ENCODE measurements at places on chromosomes 1 and 21.

DNA sequence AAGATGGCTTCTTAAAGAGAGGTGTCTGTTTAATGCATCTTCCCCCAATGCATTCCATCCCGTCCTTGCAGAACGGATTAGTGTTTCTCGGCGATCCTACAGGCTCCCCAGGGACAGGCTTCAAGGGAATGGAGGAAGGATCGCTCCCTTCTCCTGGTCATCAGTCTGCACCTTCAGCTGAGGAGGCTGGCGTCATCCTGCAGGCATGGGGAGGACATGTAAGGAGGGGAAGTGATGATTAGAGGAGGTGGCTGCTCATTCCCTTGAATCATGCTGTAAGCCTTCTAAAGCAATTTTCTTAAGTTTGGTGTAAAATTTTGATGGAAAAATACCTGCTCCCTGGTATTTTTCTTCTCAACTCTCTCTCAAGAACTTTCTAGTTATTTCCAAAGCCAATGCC, 603.6 kb downstream of the NPHP4 start:
- DNase-seq = no peak

DNA sequence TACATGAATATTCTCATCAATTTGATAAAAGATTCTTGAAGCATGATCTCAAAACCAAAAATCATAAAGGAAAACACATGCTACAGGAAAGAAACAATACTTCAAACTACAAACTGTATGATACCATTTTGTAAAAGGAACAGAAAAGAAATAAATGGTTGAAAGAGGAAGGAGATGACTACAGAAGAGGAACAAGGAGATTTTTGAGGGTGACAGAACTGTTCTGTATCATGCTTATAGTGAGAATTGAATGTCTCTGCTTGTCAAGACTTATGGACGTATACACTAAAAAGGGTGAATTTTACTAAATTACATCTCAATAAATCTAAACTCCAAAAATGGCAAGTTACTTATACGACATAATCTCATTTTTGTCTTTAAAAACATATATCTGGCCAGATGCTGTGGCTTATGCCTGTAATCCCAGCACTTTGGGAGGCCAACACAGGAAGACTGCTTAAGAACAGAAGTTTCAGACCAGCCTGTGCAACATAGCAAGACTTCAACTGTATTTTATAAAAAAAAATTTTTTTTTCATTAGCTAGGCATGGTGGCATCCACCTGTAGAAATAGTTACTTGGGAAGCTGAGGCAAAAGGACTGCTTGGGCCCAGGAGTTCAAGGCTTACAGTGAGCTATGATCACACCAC, 125.4 kb downstream of the EIF4G3 start:
- DNase-seq = no peak

DNA sequence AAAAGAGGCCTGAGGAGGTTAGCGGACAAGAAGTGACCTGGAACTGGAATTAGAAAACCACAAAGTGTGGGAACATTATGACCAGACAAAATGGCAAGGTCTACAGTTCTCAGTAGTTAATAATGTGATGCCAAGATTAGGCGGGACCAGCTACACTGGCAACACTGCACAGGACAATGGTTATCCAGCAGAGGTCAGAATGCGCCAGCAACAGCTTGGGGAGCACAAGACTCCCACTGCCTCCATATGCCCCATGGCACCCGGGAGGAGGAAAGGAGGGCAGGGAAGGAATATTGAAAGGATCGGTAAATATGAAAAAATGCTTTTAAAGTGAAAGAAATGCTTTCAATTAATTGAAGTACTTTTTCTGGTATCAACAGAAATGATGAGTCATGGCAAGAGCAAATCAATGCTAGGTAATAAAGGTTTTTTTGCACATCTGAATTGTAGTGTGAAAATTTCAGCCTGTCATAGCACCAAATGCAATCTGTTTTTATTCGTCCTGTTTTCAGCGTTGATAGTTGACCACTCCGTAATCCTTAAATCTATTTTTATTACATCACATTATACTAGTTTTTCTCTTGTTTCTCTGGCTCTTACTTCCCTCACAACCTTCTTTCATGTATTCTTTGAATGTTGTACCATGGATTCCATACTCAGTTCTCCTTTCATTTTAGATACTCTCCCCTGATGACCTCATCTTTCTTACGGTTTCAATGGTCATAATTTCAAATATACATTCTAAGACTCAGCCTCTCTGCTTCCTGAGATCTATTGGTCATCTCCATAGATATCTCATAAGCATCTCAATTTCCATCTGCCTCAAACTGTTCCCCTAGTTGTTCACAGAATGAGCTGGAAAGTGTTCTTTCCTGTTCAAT, 30.7 kb downstream of the VCAM1 start:
- no peak for DNase-seq

DNA sequence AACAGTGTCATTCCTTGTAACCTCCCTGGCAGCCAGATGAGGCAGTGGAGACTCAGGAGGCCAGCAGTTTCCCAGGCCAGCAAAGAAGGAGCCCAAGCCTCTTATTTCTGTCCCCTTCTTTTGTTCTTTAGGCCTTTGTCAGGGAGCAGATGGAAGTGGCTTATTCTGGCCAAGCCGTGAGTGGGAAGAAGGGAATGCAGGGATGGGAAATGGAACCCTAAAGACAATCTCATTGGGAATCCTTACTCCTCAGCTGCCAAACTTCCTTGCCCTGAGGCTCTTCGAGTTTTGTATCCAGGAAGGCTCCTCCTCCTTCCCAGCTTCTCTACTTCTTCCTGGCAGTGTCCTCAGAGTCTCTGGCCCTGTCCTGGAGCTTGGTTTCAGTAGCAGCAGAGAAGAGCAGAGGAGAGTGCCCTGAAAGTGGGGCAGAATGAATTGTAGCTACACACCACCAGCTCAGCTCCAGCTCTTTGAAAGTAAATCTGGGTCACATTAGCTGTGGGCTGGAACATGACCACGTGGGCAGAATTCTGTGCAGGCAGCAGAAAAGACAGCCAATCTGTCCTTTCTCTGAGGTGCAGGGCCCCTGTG, 63.9 kb downstream of the NDUFS5 start:
- no peak for DNase-seq

GRCh38 chr1:32946413-32946812, 18.2 kb downstream of the RNF19B start:
- no peak for DNase-seq

DNA sequence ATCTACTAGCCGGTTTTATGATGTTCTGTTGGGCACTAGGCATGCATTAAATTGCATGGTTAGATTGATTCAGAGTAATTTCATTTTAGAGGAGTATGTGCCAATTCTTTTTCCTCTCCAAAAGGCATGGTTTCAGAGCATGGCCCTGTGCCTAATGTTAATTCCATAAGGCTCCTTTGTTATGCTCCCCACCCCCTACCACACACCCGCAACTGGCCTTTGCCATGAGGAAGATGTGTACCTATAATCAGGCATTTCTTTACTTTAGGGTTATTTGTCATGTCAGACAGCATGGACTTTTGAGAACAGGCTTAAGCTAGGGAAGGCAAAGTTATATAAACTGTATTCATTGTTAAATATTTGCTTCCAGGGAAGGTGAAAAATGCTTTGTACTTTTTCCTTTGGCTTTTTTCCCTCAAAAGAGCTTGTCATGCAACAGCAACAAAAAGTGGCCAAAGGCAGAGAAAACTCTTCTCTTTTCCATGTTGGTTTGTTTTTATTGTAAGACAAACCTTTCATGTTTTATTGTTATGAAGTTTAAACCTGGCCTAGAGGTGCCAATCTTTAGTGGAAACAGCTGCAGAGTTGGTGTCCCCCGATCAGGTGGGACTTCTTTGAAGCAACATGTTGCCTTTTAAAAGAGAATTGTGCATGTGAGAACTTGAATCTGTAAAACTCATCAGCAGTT, 24.3 kb upstream of the NBL1 start:
- no peak for DNase-seq

DNA sequence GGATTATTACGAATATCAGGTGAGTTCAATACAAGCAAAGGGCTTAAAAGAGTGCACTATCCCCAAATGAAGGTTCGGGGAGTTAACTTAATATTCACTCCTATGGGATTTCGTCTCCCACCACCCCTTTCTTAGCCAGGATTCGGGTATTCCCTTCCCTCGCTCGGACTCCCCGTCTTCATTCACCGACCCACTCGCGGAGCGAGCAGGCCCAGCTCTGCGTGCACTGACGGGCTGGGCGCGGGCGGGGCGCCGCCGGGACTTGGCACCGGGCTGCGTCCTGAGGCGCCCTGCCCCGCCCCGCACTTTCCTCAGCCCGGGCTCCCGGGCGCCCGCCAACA, 7.7 kb upstream of the MPZL1 start:
- DNase-seq = no peak

- DNase-seq = no peak
These were observed 73.6 kb downstream of the SMYD2 start for GRCh38 chr1:214354440-214355148.

DNA sequence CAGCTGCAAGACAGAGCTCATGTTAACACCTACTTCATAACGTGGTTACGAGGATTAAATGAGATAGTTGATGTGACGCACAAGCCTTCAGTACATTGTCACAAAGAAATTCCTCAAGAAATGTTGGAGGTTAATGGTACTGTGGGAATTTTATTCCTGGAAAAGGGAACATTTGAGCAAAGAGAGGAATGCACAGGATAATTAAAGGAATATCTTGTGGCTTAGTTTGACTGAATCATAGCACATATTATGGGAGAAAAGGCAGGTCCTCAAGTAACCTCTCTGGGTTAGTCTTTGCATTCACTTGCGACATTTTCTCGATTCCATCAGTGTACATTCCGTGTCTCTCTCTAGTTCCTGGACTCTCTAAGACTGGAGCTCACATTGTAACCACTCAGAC, 300.2 kb upstream of the DUSP10 start:
- DNase-seq = no peak

DNA sequence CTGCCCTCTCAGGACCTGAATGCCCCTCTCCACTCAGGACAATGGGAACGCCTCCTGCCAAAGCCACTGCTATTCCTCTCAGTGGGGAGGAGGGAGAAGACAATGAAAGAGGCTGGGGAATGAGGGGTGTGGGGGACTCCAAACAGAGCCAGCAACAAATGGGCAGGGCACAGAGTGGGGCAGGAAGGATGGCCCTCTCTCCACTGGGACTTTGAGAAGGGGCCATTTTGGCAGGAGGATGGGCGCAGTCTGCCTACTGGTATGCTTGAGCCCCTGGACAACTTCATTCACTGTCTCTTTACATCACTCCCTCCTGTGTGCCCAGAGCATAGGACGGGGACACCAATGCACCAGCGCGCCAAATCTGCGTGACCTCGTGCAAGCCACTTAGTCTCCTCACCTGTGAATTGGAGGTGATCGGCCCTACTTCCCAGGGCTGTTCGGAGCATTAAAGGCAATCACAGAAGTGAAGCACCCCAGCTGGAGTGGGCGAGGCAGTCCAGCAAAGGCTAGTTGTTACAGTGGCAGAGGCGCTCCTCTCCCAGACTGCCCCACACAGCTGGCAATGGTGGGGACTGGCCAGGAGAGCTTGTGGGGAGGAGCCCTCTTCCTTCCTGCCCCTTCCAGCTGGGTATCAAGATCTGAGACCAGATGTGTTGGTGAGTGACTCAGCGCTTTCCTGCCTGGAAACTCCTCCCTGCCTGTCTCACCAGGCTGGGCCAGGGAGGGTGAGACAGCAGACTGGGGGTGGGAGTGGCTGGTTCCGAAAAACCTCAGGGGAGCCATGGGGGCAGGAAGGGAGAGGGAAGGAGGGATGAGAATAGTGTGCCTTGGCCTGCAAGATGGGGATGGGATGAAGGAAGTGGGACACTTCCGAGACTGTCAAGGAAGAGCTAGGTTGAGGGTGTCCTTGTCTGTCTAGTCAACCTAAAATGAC, 22.4 kb upstream of the SYNC start:
- no peak for DNase-seq

DNA sequence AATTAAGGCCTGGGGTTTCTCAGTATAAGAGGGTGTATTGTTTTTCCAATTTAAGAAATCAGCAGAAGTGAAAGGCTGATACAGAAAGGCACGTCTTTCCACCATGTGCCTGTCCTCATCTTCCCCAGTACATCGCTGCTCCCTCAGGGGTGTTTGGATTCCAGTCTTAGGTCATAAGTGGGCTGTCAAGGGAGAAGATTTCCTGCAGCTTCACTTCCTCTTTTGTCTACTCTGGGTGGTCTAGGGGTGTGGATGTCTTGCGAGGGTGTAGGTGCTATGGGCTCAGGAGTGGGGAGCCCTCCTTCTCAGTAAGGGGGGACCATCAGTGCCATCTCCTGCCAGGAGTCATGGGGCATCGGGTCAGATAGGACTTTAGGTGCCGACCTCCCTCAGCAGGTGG, 999.8 kb upstream of the NCAM2 start:
- no peak for DNase-seq

- no peak for DNase-seq
These were observed 14.7 kb downstream of the KANK4 start for GRCh38 chr1:62304515-62304914.

GRCh38 chr1:22500471-22500870, 48.8 kb downstream of the ZBTB40 start:
- peak; percentile 11 for DNase-seq

- DNase-seq = no peak
These were observed 1.1 kb upstream of the EDN2 start for GRCh38 chr1:41485605-41486004.

- no peak for DNase-seq
These were observed 66.0 kb downstream of the ZNF281 start for GRCh38 chr1:200343874-200344273.

DNA sequence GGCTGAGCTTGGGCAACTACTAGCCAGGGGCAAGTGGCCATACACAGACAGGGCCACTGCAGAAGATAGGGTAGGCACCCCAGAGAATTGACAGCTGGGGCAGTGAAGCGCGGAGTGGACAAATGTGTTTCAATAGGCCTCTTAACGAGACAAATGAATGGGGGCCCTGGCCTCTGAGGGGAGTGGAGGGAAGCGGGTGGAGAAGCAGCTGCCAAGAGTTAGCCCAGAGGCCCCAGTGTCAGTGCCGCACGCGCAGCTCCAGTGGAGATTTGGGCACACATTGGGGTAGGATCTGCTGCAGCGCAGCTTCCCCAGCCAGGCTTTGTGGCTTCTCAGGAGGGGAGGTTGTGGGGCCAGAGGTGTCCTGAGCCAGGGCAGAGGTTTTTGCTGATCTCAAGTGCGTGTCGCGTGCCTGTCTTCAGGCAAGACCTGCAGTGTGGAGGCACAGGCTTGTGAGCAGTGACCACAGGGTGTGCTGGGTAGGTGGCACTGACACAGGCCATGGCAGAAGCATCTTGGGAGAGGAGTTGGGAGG, 16.9 kb downstream of the PTPRF start:
- no peak for DNase-seq

GRCh38 chr1:15739259-15739658, 3.0 kb upstream of the TMEM82 start:
- no peak for DNase-seq

GRCh38 chr21:34009193-34009592, 64.2 kb upstream of the MRPS6 start:
- DNase-seq = no peak

- no peak for DNase-seq
These were observed 51.4 kb downstream of the KIAA1614 start for GRCh38 chr1:180964056-180964455.

- DNase-seq = no peak
These were observed 17.2 kb upstream of the LRRN2 start for GRCh38 chr1:204702552-204703267.

Measured in NCI-H1417 treated with DMSO at 0.1 percent for 48 hours (cell line).